ENCODE measurements at places on chromosomes 2 and 18. TPM values are rescaled to one million over a fixed set of nuclear protein-coding genes. Genes with fewer than 3 reads are reported as not detected.

LMAN1 gene
- 46.8 TPM for total RNA-seq

GALNT5 gene
- total RNA-seq = 0.39 TPM

KCNIP3 gene
- total RNA-seq = 2.3 TPM

GBX2 gene
- total RNA-seq = 10.7 TPM

UGT1A3 gene
- total RNA-seq = not detected

RMDN2 gene
- total RNA-seq = 8.5 TPM

NEUROD1 gene
- 0.15 TPM for total RNA-seq

C2orf78 gene
- total RNA-seq = 0.15 TPM

LYPD6B gene
- total RNA-seq = 0.98 TPM

CFC1 gene
- 1.7 TPM for total RNA-seq

PPIL3 gene
- total RNA-seq = 62.6 TPM

SULT1C3 gene
- total RNA-seq = not detected

ATP6V1B1 gene
- total RNA-seq = 5.7 TPM

RIT2 gene
- 0.92 TPM for total RNA-seq

PSMA8 gene
- total RNA-seq = not detected

SEPTIN10 gene
- total RNA-seq = 36.5 TPM

RAMP1 gene
- 0.69 TPM for total RNA-seq

INHBB gene
- 0.09 TPM for total RNA-seq

NT5C1B gene
- total RNA-seq = not detected

HAAO gene
- total RNA-seq = 1.5 TPM

HOXD9 gene
- 11.9 TPM for total RNA-seq

HOXD12 gene
- 0.19 TPM for total RNA-seq

ESPNL gene
- 0.11 TPM for total RNA-seq

Data from motor neuron (in vitro differentiated cells).